ENCODE measurements at places on chromosomes 1 and 21.

DNA sequence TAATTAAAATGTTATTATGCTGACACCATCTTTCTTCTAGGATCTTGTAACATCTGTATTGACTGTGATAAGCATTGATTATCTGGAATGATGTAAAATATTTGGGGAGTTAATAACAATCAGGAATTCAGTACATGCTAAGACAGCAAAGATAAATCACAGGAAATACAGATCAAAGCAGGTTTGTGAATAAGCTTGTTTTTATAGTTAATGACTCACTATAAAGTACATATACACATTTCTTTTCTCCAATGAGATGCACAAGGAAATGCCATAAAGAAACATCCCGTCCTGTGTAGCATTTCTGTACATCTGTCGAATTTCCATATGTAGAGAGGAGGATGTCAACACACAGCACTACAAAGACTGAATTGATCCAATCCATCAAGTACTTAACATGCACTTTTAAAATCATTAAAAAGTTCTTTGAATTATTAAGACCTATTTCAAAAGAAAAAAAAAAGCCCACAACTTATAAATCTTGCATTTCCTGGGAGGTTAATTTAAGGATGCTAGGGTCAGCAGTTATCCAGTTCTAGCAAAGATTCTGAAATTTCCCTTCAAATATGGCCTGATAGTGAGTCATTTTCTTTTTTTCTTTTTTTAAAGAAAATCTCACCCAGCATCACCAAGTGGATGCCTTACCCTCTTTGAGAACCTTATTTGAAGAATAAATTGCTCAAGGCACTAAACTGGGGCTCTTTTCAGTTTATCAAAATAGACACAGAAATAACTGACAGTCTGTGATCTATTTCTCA, 243.2 kb upstream of the NR5A2 start:
- DNase-seq = peak; percentile 57

DNA sequence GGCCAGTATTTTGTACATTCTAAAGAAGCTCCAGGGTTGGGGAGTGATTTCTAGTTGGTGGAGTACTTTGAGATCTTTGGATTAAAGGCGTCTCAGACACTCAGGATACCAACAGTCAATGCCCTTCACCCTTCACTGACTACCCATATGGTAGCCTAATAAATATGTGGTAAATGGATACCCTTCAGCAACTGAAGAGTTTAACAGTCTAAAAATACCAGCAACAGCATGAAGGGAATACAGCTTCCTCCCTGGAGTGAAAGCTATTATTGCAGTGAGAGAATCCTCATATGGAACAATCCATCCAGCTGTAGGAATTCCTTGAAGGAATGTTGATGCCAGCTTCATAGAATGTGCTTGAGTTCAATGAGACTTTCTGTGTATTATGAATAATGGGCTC, 26.8 kb downstream of the DNAJC11 start:
- no peak for DNase-seq

GRCh38 chr1:214440219-214440965, 111.0 kb downstream of the PTPN14 start:
- DNase-seq = no peak

DNA sequence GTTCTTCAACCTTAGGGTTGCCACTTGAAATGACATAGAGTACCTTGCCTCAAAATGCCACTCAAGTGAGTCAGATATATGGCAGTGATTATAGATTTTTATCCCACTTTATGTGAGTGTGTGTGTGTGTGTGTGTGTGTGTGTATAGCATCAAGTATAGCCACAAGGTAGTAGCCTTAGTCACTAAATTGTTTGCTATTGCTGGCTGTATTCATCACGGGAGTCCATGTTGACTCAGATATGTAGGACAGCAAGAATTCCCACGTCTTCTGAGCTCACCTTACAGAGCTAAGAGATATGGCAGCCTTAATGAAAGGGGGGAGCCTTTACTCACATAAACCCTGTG, 9.3 kb downstream of the ETS2 start:
- DNase-seq = peak; percentile 86

GRCh38 chr1:107263291-107263915, 122.6 kb downstream of the NTNG1 start:
- DNase-seq = no peak

GRCh38 chr1:206737729-206738201, 32.8 kb upstream of the IL19 start:
- DNase-seq = no peak

DNA sequence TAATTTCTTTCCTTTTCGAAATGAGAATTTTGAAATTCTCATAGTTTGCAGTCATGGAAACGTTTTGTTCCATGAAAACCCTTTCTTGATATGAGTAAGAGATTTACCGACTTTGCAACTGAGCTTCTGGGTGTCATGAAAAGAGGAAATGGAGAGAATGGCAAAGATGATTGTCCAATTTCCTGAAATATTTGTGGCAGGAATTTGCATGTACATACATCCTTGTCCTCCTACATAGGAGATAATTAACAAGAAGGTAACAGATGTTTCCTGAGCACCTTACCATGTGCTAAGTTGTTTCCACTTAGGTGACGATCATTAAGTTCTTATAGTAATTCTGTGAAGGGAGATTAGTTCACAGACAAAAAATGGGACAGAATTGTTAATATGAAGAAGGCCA, 170.7 kb downstream of the NEGR1 start:
- DNase-seq = no peak

- no peak for DNase-seq
Observed at GRCh38 chr1:212690816-212691403, 8.7 kb downstream of the BATF3 start.

DNA sequence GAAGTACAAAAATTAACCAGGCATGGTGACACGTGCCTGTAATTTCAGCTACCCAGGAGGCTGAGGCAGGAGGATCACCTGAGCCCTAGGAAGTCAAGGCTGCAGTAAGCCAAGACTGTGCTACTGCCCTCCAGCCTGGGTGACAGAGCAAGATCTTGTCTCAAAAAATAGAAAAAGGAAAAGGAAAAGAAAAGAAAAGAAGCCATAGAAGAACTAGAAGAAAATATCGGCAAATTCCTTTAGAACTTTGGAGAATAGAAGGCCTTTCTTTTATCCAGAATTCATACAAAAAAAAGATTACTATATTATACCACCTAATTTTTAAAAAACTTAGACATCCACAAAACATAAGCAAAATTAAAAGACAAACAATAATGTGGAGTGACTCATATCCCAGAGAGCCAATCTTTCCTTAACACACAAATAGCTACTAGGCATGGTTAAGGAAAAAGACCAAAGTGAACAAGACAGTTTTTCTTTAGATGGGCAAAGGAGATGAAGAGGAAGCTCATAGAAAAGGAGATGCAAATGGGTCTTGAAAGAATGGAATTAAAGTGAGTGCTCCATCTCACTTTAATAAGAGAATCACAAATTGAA, 251.1 kb upstream of the IRF2BP2 start:
- no peak for DNase-seq

DNA sequence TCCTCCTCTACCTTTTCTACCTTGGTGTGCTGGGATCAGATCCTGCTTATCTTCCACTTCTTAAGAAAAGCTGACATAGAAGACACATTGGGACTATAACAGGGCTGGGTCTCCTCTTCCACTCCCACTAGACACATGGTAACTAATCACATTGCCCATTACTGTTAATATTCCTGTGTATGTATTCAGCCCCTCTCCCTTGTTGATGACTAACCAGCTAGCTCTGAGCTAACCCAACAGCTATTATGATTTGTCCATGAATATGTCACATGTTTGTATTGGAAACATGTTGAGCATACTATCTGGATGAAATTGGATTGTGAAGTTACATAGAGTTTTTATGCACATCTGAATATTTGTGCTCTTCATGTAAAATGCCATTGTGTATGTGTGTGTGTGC, 52.9 kb downstream of the MPZL1 start:
- peak; percentile 41 for DNase-seq

DNA sequence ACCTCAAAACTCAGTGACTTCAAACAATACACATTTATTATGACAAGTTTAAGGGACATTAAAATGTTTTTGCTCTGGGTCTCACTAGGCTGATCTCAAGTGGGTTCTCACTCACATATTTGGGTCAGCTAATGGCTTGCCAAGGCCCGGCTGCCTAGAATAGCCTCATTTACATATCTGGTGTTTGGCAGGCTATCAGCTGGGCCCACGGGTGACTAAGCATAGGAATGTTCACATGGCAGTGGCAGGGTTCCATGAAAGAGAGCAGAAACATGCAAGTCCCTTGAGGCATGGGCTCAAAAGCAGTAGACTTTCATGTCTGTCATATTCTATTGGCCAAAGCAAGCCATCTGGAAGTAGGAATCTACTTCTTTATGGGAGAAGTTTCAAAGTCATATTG, 492.6 kb downstream of the KCNT2 start:
- DNase-seq = peak; percentile 89

GRCh38 chr1:17134034-17134433, 14.8 kb upstream of the PADI2 start:
- no peak for DNase-seq

DNA sequence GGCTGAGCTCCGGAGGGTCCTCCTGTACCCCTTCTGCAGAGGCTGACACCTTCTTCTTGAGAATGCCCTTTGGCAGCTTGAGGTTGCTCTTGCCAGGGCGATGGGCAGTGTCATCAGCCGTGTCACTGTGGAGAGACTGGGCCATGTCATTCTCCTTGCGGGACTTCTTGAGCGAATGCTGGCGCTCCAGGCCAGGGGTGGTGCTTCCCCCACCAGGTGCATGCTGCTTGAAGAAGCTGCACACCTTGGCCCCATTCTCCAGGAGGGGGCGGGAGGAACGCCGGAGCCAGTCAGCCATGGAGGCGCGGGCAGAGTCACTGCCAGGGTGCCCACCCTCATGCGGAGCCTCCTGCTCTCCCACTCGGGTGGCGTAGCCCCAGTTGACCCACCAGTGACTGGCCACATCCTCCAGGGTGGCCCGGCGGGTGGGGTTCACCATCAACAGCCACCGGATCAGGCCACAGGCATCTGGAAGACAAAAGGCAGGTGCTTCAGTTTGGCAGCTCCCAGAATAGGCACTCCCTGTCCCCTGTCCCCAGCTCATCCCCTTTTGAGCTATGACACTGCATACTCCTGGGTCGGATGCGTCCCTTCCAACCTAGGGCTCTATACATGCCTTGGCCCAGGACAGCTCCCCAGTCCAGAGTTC, 17.4 kb downstream of the NUAK2 start:
- DNase-seq = no peak

GRCh38 chr1:56061824-56062223, 517.5 kb downstream of the PLPP3 start:
- no peak for DNase-seq

GRCh38 chr1:161738627-161739287, 10.8 kb upstream of the DUSP12 start:
- peak; percentile 59 for DNase-seq

DNA sequence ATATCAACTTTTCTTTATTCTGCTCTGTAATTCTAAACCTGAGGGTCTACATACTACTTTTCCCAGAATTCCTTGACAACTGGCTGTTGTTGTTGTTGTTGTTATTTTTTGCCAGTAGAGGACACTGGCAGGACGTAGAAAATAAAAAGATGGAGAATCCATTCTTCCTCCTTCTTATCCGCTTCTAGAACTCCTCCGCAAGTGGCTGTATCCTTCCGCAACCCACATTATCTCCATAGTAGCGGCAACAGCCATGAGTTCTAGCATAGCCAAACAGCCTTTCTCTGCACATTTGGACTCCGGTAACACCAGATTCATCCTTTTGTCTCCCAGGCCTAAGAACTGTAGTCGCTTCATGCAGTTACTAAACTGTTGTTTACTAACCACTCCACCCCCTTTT, 91.1 kb upstream of the CACHD1 start:
- DNase-seq = no peak

GRCh38 chr1:9985001-9985400, 12.0 kb upstream of the RBP7 start:
- DNase-seq = no peak

DNA sequence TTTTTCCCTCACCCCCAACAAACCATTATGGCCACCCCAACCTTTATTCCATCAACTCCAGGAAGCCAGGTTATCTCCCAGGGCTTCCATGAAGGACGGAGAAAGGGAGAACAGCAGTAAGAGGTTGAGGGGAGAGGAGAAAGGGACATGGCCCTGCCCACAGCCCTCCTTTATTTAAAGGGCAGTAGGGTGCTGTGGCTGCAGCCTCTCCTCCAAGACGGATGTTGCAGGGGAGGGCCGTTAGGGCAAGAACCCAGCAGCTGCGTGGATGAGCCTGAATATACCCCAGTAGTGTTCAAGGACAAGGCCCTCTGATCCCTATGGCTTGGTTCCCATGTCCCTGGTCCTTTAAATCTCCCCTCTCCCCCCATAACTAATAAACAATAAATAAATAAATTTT, 5.9 kb downstream of the RXFP4 start:
- DNase-seq = no peak

DNA sequence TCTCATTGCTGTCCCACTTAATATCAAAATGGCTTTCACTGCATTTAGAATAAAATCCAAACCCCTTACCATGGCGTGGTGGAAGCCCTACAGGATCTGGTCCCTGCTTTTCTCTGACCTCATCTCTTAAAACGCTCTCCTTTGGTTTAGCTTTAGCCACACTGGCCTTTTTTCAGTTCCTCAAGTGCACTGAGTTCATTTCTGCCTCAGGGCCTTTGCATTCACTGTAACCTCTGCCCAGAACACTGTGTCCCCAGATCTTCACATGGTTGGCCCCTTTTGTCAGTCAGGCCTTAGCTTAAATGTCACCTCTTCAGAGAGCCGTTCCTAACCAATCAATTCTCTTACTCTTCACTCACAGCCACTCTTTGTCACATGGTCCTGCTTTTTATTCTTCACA, 21.5 kb downstream of the BCL9 start:
- DNase-seq = no peak

- no peak for DNase-seq
Observed at GRCh38 chr1:217563179-217563578, 67.7 kb downstream of the GPATCH2 start.

DNA sequence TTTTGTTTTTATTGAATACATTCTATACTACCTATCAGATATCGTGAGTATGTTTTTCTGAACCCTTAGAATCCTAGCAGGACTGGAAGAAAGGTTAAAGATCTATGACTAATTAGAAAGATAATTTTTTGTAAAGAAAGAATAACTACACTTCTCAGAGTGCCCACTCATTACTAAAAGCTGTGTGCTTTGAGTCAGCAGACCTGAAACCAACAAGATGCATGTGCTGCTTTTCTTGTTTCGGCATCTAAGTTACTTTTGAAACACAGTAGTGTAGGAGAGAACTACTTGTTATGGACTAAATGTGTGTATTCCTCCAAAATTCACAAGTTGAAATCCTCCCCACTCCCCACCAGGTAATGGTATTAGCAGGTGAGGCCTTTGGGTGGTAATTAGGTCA, 127.8 kb upstream of the ESRRG start:
- DNase-seq = no peak

- DNase-seq = no peak
Observed at GRCh38 chr1:165287781-165288180, 68.7 kb downstream of the LMX1A start.
